ENCODE measurements at places on chromosomes 4 and X. TPM values are rescaled to one million over a fixed set of nuclear protein-coding genes. Genes with fewer than 3 reads are reported as not detected.
A peak's percentile ranks its signal among the peaks of the same experiment; 100 is the strongest.

Gene FAM47A
- total RNA-seq: not detected

Gene MTM1
- 11.1 TPM for total RNA-seq

Gene FGFR3
- 1.3 TPM for total RNA-seq

Gene AWAT1
- not detected for total RNA-seq

Gene SPANXA2
- total RNA-seq: not detected

Gene MAGED4
- total RNA-seq: 7.6 TPM

DNA sequence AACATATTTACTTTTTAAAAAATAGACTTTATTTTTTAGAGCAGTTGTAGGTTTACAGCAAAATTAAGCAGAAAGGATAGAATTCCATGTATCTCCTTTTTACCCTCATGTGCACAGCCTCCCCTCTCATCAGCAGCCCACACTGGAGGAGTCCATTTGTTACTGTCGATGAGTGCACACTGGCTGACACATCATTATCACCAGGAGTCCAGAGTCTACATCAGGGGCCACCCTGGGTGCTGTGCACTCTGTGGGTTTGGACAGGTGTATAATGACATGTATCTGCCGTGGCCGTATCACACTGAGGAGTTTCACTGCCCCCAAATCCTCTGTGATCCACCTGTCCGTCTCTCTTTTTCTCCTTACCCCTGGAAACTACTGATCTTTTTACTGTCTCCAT lies 26.3 kb downstream of the TBC1D14 start:
- no peak overlapping the region for H3K4me3 ChIP-seq
- no peaks in the 10 kb centered on the region for H3K27me3 ChIP-seq
- H3K27ac ChIP-seq: no peak overlapping the region
- H3K36me3 ChIP-seq: peaks cover 7% of the 10 kb centered on the region

DNA sequence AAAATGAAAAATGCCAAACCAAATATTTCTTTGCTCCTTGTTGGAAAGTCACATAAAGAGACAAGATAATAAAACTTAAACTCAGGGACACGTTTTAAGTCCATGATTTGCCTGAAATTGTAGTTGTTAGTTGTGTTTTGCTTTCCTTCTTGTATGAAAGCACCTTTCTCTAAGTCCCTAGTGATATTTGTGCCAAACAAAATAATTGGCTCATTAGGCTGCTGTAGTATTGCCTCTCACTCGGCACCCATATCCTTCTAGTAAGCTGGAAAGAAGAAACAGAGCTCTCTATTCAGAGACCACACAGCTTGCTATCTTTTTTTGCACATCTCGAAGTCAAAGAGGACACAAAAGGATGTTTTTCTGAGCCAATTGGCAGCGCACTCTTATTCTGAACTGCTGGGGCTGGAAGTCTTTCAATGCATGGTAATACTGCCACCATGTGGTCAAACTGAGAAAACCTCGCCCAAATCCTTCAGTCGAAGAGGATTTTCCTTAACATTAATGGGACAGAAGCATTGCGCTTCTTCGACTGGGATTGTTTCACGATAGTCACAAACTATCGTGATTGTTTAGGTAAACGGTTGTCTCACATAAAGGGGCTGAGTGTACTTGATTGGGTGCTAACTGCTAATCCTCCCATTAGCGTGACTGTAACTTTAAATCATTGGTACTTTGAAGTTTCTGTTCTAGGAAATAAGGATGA lies 571.9 kb upstream of the LCORL start:
- H3K4me1 ChIP-seq: no peaks in the 10 kb centered on the region
- DNase-seq: no peak
- no peak overlapping the region for H3K4me3 ChIP-seq
- H3K27me3 ChIP-seq: no peaks in the 10 kb centered on the region

- no peak overlapping the region for H3K27ac ChIP-seq
- DNase-seq: no peak
- no peaks in the 10 kb centered on the region for H3K27me3 ChIP-seq
- H3K4me1 ChIP-seq: no peaks in the 10 kb centered on the region
Observed at GRCh38 chr4:87882861-87883260, 50.1 kb downstream of the MEPE start.

DNA sequence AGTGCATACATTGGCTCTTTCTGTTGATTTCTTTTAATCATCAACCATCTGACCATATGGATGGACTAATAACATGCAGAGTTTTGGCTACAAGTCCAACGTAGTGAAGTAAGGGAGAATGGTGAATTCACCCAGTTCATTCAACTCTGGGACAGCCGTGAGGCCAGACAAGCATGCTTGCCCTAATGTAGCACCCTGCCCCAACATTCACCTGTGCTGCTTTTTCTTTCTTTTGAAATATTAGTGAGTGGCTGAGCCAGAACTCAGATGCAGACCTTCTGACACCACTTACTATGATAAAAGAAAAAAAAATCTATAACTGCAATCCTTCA lies 17.5 kb downstream of the ARSJ start:
- no peak overlapping the region for H3K4me3 ChIP-seq
- peaks cover 61% of the 10 kb centered on the region for H3K4me1 ChIP-seq
- no peaks in the 10 kb centered on the region for H3K27me3 ChIP-seq
- DNase-seq: no peak

DNA sequence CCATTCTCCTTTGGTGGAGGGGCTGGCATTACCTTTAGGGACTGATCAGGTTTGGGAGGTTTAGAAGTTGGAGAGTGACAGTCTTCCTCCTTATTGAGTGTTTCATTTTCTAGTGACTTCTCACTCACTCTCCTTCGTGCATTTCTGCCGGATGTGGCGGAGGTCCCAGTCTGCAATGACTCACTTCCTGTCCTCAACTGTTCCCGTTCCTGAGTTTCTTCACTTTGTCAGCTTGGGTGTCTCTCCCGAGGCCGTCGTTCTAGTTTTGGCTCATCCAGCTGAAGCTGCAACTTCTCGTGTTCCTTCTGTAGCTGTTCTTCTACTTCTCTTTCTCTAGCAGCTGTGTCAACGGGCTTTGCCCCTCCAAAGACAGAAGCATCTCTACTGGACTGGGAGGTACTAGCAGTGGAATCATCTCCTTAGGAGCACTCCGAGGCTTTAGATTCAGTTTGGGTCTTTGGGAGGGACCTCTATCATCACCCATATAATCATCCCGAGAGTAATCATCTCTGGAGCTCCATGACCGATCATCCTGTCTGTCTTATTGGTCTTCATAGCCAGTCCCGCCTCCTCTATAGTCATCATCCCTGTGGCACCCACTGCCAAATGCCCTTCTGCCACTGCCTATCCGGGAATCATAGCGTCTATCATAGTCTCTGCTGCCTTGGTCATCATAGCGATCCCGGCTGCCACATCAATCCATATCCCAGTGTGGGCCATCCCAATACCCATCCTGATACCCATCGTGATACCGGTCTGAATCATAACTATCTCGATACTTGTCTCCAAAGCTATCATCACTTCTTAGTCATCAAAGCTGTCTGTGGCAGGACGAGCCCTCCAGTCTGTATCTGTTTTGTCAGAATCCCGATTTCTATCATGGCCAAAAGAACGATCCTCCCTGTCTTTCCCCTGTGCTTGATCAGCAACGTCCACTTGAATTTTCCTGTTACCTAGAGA lies 35.3 kb upstream of the VSIG4 start:
- H3K27ac ChIP-seq: no peak overlapping the region
- H3K4me3 ChIP-seq: no peak overlapping the region
- H3K4me1 ChIP-seq: no peaks in the 10 kb centered on the region
- DNase-seq: no peak
- H3K27me3 ChIP-seq: no peaks in the 10 kb centered on the region
- H3K36me3 ChIP-seq: no peaks in the 10 kb centered on the region

DNA sequence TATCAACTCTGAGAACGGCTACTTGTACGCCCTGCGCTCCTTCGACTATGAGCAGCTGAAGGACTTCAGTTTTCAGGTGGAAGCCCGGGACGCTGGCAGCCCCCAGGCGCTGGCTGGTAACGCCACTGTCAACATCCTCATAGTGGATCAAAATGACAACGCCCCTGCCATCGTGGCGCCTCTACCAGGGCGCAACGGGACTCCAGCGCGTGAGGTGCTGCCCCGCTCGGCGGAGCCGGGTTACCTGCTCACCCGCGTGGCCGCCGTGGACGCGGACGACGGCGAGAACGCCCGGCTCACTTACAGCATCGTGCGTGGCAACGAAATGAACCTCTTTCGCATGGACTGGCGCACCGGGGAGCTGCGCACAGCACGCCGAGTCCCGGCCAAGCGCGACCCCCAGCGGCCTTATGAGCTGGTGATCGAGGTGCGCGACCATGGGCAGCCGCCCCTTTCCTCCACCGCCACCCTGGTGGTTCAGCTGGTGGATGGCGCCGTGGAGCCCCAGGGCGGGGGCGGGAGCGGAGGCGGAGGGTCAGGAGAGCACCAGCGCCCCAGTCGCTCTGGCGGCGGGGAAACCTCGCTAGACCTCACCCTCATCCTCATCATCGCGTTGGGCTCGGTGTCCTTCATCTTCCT lies 2.7 kb downstream of the PCDH10 start:
- H3K36me3 ChIP-seq: no peaks in the 10 kb centered on the region
- H3K4me1 ChIP-seq: peaks cover 65% of the 10 kb centered on the region
- H3K27me3 ChIP-seq: peaks cover 23% of the 10 kb centered on the region
- no peak overlapping the region for H3K27ac ChIP-seq

GRCh38 chr4:142361981-142362380 lies 484.1 kb downstream of the INPP4B start:
- H3K4me3 ChIP-seq: no peak overlapping the region
- no peaks in the 10 kb centered on the region for H3K27me3 ChIP-seq
- H3K36me3 ChIP-seq: no peaks in the 10 kb centered on the region
- no peak for DNase-seq

GRCh38 chr4:41303372-41304118 lies 46.8 kb downstream of the UCHL1 start:
- no peaks in the 10 kb centered on the region for H3K27me3 ChIP-seq
- H3K36me3 ChIP-seq: no peaks in the 10 kb centered on the region
- H3K4me3 ChIP-seq: no peak overlapping the region
- no peak for DNase-seq

GRCh38 chr4:122657553-122657952 lies 36.7 kb upstream of the IL21 start:
- no peaks in the 10 kb centered on the region for H3K27me3 ChIP-seq
- no peaks in the 10 kb centered on the region for H3K36me3 ChIP-seq
- no peak overlapping the region for H3K4me3 ChIP-seq
- H3K4me1 ChIP-seq: no peaks in the 10 kb centered on the region
- no peak for DNase-seq

DNA sequence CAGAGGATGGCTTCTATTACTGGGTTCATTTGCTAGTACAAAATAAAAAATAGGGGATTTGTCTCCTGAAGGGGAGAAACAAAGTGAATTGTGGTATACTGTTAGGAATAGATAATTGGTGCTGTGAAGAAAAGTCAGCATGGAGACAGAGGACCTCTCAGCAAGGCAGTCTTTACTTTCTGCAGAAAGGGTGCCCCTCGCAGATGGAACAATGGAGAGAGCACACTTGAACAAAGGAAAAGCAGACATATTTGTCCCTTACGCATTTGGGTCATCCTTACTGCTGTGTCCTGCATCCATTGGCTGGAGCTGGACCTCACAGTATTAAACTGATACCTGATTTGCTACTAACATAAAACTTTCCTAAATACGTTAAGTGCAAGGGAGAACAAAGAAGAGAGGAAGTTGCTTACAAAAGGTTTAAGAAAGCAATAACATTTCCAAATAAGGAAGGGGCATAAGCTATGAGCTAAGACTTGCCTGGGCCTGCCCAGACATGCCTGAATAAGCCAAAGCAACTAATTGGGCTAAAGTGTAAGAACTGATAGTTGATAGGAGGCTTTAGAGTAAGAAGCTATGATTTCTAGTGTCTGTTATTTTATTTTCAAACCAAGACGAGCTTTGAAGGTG lies 83.8 kb downstream of the CCKAR start:
- H3K4me3 ChIP-seq: no peak overlapping the region
- no peak overlapping the region for H3K27ac ChIP-seq
- H3K36me3 ChIP-seq: peaks cover 14% of the 10 kb centered on the region
- peaks cover 12% of the 10 kb centered on the region for H3K4me1 ChIP-seq
- DNase-seq: no peak

DNA sequence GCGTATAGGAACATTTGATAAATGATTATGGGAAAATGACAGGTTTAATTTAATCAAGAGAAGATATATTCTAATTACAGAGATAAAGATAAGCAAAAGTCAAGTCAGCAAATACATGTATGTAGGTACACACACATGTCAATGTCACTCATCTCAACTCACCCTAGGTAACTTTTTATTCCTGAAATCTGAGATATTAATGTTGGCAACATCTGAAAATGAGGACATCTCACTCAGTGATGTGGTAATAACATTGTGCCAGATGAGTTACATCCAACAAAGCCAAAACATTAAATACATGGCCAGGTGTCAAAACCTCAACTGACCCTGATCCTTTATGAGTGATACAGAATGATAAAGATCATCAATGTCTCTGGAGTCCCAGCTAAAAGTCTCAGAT lies 363.3 kb upstream of the F9 start:
- DNase-seq: no peak
- no peak overlapping the region for H3K4me3 ChIP-seq
- no peaks in the 10 kb centered on the region for H3K27me3 ChIP-seq
- no peaks in the 10 kb centered on the region for H3K36me3 ChIP-seq

- no peaks in the 10 kb centered on the region for H3K4me1 ChIP-seq
- DNase-seq: no peak
- peaks cover 4% of the 10 kb centered on the region for H3K27me3 ChIP-seq
- no peak overlapping the region for H3K4me3 ChIP-seq
Observed at GRCh38 chrX:133834771-133835170, 150.6 kb downstream of the GPC3 start.

GRCh38 chr4:14743172-14743571 lies 259.1 kb upstream of the CPEB2 start:
- no peak overlapping the region for H3K4me3 ChIP-seq
- H3K27me3 ChIP-seq: no peaks in the 10 kb centered on the region
- H3K36me3 ChIP-seq: no peaks in the 10 kb centered on the region
- no peak for DNase-seq
- no peaks in the 10 kb centered on the region for H3K4me1 ChIP-seq
- H3K27ac ChIP-seq: no peak overlapping the region

DNA sequence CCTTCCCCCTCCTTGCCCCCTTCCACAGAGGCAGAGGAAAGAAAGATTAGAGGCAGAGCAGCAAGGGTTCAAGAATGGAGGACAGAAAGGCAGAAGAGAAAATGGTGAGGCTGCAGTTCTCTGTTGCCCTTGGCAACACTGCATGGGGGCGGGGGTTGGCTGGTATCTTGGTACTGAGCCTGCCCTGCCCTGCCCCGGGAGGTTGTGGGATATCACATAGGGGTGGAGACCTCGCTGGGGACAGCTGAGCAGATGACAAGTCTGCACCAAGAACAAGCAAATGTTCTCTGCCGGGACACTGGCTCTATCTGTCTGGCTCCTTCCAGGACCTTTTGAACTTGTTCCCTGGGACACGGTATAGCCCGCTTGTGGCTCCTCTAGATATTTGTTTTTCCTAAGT lies 39.8 kb downstream of the NHS start:
- no peak overlapping the region for H3K27ac ChIP-seq
- DNase-seq: no peak
- H3K36me3 ChIP-seq: no peaks in the 10 kb centered on the region
- no peaks in the 10 kb centered on the region for H3K27me3 ChIP-seq
- H3K4me1 ChIP-seq: no peaks in the 10 kb centered on the region
- no peak overlapping the region for H3K4me3 ChIP-seq

- H3K27ac ChIP-seq: no peak overlapping the region
- no peaks in the 10 kb centered on the region for H3K4me1 ChIP-seq
- no peak overlapping the region for H3K4me3 ChIP-seq
- no peaks in the 10 kb centered on the region for H3K27me3 ChIP-seq
Observed at GRCh38 chr4:175127314-175127713, 209.2 kb downstream of the ADAM29 start.

GRCh38 chr4:118772081-118772766 lies 63.7 kb downstream of the SEC24D start:
- H3K4me1 ChIP-seq: peaks cover 76% of the 10 kb centered on the region
- no peak for DNase-seq
- no peaks in the 10 kb centered on the region for H3K36me3 ChIP-seq
- peak overlapping the region; percentile 81 for H3K27ac ChIP-seq

- no peak overlapping the region for H3K27ac ChIP-seq
- H3K4me1 ChIP-seq: no peaks in the 10 kb centered on the region
- DNase-seq: no peak
- H3K4me3 ChIP-seq: no peak overlapping the region
- H3K36me3 ChIP-seq: no peaks in the 10 kb centered on the region
Observed at GRCh38 chr4:101774807-101775206, 15.7 kb upstream of the BANK1 start.

Data from esophagus muscularis mucosa (tissue), 4 donors.